Activated naive CD8-positive, alpha-beta T cell treated with anti-CD3 and anti-CD28 coated beads for 36 hours (primary cell): ENCODE measurements at places on chromosomes 5 and 9. TPM values are rescaled to one million over a fixed set of nuclear protein-coding genes. Genes with fewer than 3 reads are reported as not detected.

DNA sequence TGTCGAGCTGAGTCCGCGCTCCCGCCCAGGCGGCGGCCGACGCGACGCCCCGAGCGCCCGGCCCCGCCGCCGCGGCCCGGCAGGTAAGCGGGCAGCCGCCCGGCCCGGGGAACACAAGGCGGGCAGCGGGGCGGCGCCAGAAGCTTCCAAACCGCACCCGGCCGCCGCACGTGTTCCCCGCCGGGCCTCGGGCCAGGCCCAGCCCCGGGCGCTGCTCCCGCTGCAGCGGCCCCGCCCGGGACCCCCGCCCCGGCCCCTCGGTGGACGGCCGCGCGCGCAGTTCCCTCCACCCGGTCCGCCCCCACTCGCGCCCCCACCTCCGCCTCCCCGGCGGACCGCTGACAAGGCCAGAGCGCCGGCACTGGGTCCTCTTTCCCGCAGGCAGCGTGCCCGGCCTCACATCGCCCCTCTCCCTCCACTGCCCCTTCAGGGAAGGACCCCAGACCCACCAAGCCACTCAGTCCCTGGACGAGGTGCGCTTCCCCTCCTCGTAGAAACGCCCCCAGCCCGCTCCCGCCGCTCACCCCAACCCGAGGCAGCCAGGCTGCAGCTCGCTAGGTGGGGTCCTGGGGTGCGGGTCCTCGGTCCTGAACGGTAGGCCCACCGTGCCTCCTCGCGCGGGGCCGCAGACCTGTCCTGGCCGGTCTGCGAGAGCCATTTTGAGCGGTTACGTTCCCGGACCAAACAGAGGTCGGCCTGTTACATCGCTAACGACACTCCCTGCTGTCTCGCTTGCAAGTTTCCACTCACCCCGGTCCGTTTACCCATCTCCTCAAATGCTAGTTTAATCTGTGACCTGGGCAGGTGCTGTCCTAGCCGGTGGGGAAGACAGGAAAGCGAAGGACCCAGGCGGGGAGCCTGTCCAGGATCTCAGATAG lies 475 bp downstream of the WDR5 start:
- peaks cover 27% of the 10 kb centered on the region for H3K4me1 ChIP-seq
- H3K27me3 ChIP-seq, result no peaks in the 10 kb centered on the region

The SEMA6A gene
- not detected for total RNA-seq

GRCh38 chr9:5633243-5633642 lies 4.3 kb downstream of the RIC1 start:
- no peak overlapping the region for H3K4me3 ChIP-seq
- H3K36me3 ChIP-seq, result peaks cover 35% of the 10 kb centered on the region
- peaks cover 37% of the 10 kb centered on the region for H3K4me1 ChIP-seq
- no peaks in the 10 kb centered on the region for H3K27me3 ChIP-seq

GRCh38 chr9:7756088-7756487 lies 43.5 kb downstream of the DMAC1 start:
- H3K4me1 ChIP-seq, result peaks cover 9% of the 10 kb centered on the region
- peak; percentile 9 for DNase-seq

- no peaks in the 10 kb centered on the region for H3K36me3 ChIP-seq
- no peaks in the 10 kb centered on the region for H3K4me1 ChIP-seq
Measured at GRCh38 chr5:166938071-166938470, 1353.4 kb upstream of the WWC1 start.

- H3K36me3 ChIP-seq, result no peaks in the 10 kb centered on the region
- no peak overlapping the region for H3K4me3 ChIP-seq
- H3K27me3 ChIP-seq, result peaks cover 5% of the 10 kb centered on the region
- no peak for DNase-seq
- no peak overlapping the region for H3K27ac ChIP-seq
Measured at GRCh38 chr9:72044095-72044494, 16.3 kb downstream of the C9orf57 start.

The PPP1R26 gene
- 0.20 TPM for total RNA-seq

DNA sequence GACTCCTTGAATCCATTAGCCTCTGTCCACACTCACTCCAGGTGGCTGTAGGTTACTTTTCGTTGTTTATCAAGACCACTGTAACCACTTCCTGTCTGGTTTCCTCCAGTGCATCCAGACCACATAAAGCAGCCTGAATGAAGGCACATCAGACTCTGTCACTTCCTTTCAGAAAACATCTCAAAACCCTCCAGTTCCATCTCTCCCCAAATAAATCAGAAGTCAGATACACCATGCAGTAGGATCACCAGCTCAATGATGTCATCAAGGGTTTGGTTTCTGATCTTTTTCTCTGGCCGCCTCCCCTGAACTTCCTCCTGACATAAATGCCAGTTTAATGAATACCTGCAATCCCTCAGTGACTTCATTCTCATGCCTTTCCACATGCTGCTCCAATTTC lies 161.2 kb downstream of the ZNF462 start:
- no peaks in the 10 kb centered on the region for H3K36me3 ChIP-seq
- no peaks in the 10 kb centered on the region for H3K27me3 ChIP-seq
- peaks cover 10% of the 10 kb centered on the region for H3K4me1 ChIP-seq
- H3K4me3 ChIP-seq, result no peak overlapping the region
- DNase-seq, result no peak

GRCh38 chr5:62317810-62318209 lies 11.8 kb downstream of the KIF2A start:
- no peak overlapping the region for H3K4me3 ChIP-seq
- H3K4me1 ChIP-seq, result peaks cover 65% of the 10 kb centered on the region
- H3K27me3 ChIP-seq, result no peaks in the 10 kb centered on the region
- peaks cover 52% of the 10 kb centered on the region for H3K36me3 ChIP-seq
- no peak overlapping the region for H3K27ac ChIP-seq
- no peak for DNase-seq

The CYLC2 gene
- not detected for total RNA-seq

- H3K27me3 ChIP-seq, result no peaks in the 10 kb centered on the region
- H3K36me3 ChIP-seq, result peaks cover 4% of the 10 kb centered on the region
- H3K4me3 ChIP-seq, result no peak overlapping the region
- H3K27ac ChIP-seq, result peak overlapping the region; percentile 17
- H3K4me1 ChIP-seq, result peaks cover 3% of the 10 kb centered on the region
- DNase-seq, result no peak
Measured at GRCh38 chr5:59151162-59151889, 568.5 kb downstream of the RAB3C start.

The BARHL1 gene
- not detected for total RNA-seq

- H3K27ac ChIP-seq, result no peak overlapping the region
- H3K4me3 ChIP-seq, result no peak overlapping the region
Measured at GRCh38 chr5:122264610-122265009, 47.4 kb upstream of the SNCAIP start.

DNA sequence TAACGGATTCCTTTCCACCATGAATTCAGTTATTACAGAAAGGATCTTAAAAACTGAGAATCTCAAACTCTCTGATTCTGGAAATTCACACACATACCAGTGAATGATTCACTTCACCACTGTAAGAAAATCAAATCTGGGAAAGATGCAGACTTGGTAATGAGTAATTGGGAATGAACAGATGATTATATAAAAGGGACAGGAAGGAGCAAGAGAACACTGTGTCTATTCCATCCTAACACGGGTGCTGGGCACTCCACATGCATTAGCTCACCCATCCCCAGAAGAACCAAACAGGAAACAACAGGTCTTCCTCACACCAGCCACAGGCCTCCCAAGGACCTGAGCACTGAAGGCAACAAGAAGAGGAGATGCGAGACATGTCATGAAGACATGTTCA lies 74.8 kb upstream of the ZNF622 start:
- H3K4me3 ChIP-seq, result no peak overlapping the region
- no peak for DNase-seq
- peaks cover 51% of the 10 kb centered on the region for H3K4me1 ChIP-seq
- no peaks in the 10 kb centered on the region for H3K27me3 ChIP-seq
- peaks cover 6% of the 10 kb centered on the region for H3K36me3 ChIP-seq

GRCh38 chr9:126699401-126699881 lies 85.7 kb downstream of the LMX1B start:
- peaks cover 26% of the 10 kb centered on the region for H3K27me3 ChIP-seq
- no peak overlapping the region for H3K4me3 ChIP-seq
- H3K4me1 ChIP-seq, result peaks cover 3% of the 10 kb centered on the region
- H3K27ac ChIP-seq, result no peak overlapping the region

DNA sequence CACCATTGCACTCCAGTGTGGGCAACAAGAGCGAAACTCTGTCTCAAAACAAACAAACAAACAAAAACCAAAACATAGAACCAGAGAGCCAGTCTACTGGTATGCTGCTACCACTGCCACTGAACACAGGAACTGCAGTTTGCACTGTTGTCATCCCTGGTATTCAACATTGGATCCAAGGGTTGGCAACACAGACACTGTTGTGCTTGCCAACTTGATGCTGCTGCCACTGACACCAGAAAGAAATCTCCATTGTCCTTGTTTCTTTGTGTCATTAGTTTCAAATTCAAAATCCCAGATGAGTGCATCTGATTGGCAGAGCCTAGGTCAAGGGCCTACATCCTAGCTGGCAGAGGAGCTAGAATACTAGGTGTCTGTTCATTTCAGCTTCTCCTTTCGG lies 16.2 kb downstream of the HINT1 start:
- no peak overlapping the region for H3K27ac ChIP-seq
- DNase-seq, result no peak
- no peak overlapping the region for H3K4me3 ChIP-seq
- no peaks in the 10 kb centered on the region for H3K36me3 ChIP-seq
- peaks cover 4% of the 10 kb centered on the region for H3K4me1 ChIP-seq
- H3K27me3 ChIP-seq, result no peaks in the 10 kb centered on the region

DNA sequence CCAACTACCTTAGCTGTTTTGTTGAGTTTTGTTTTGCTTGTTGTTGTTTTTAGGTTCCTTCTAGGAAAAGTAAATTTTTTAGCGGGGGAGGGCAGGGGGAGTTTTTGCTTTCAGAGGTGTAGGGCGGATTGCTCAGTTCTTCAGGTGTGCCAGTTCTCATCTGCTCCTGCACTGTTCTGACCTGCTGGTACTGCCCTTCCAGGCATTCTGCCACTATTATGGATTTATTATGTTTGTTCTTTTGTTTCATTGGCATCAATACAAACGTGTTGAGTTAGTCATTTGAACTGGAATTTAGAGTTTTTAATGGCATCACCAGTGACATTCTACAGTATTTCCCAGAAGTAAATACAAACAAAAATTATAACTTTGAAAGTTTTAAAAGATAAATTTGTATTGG lies 26.0 kb downstream of the ERCC6L2 start:
- no peak overlapping the region for H3K4me3 ChIP-seq
- DNase-seq, result no peak
- no peaks in the 10 kb centered on the region for H3K27me3 ChIP-seq
- H3K36me3 ChIP-seq, result peaks cover 26% of the 10 kb centered on the region
- no peak overlapping the region for H3K27ac ChIP-seq

The MCTP1 gene
- total RNA-seq, result 1.3 TPM

- H3K4me3 ChIP-seq, result no peak overlapping the region
- peaks cover 2% of the 10 kb centered on the region for H3K36me3 ChIP-seq
- H3K4me1 ChIP-seq, result peaks cover 43% of the 10 kb centered on the region
- no peaks in the 10 kb centered on the region for H3K27me3 ChIP-seq
- DNase-seq, result peak; percentile 31
Measured at GRCh38 chr5:56080375-56081052, 85.8 kb upstream of the IL6ST start.

The HACD4 gene
- total RNA-seq, result 5.3 TPM

GRCh38 chr5:137281201-137281600 lies 217.9 kb downstream of the SPOCK1 start:
- peaks cover 5% of the 10 kb centered on the region for H3K27me3 ChIP-seq
- DNase-seq, result no peak
- H3K4me3 ChIP-seq, result no peak overlapping the region
- H3K4me1 ChIP-seq, result no peaks in the 10 kb centered on the region

The STC2 gene
- total RNA-seq, result 41.2 TPM

- no peaks in the 10 kb centered on the region for H3K27me3 ChIP-seq
- H3K4me1 ChIP-seq, result no peaks in the 10 kb centered on the region
- no peak overlapping the region for H3K27ac ChIP-seq
Measured at GRCh38 chr5:83552275-83552674, 80.7 kb downstream of the VCAN start.

DNA sequence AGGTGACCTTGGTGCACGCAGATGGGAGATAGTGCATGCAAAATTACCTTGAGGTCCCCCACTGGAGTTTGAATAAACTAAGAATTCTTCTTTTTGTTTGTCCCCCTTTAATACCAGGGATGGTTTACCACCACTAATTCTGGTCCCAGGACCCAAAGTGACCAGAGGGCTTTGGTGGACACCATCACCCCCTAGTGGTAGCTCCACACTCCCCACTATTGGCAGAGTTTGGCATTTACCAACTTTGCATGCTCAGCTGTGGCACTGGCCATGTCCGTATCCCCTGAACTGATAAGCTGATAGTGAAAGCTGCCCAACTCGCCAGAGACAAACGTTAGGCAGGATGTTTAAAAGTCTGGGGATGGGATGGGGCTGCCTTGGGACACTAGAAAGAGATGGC lies 3.3 kb downstream of the ASTN2 start:
- no peaks in the 10 kb centered on the region for H3K4me1 ChIP-seq
- peaks cover 35% of the 10 kb centered on the region for H3K27me3 ChIP-seq
- H3K4me3 ChIP-seq, result no peak overlapping the region
- DNase-seq, result no peak
- H3K27ac ChIP-seq, result no peak overlapping the region

DNA sequence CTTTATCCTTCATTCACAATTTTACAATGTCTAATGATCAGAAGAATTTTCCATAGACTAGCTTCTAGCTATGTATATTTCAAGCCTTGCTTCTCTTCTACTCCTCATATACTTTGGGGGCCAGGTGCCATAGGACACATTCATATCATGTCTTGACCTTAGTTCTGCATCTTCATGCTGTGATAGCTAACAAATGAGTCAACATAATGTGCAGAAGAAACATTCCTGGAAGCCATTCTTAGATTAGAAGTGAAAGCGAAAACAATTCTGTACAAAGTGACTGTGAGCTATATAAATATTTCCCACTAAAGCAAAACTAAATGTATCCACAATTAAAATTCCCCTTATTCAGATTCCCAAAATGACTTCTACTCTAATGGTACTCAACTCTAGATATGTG lies 320.2 kb upstream of the NREP start:
- no peak overlapping the region for H3K4me3 ChIP-seq
- DNase-seq, result no peak
- H3K27ac ChIP-seq, result no peak overlapping the region
- peaks cover 3% of the 10 kb centered on the region for H3K27me3 ChIP-seq
- H3K4me1 ChIP-seq, result peaks cover 1% of the 10 kb centered on the region

DNA sequence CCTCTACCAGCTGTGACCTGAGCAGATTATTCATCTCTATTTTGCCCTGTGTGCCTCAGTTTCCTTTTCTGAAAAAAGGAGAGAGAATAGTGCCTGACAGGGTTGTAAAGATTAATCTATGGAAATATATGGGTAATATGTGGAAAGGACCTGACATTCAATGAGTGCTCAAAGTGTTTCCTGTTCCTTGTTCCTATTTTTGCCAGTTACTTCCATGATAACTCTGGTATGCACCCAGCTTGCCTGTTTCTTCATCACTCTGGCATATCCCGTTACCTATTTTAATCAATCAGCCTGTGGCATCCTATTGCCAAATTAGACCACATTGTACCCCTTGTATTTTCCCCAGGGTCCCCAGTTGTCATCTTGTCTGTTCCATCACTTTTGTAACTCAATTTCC lies 3.6 kb upstream of the ARAP3 start:
- peaks cover 26% of the 10 kb centered on the region for H3K4me1 ChIP-seq
- H3K36me3 ChIP-seq, result no peaks in the 10 kb centered on the region
- no peak overlapping the region for H3K27ac ChIP-seq
- no peaks in the 10 kb centered on the region for H3K27me3 ChIP-seq
